ENCODE measurements at places on chromosomes 6 and 20. TPM values are rescaled to one million over a fixed set of nuclear protein-coding genes. Genes with fewer than 3 reads are reported as not detected.

DNA sequence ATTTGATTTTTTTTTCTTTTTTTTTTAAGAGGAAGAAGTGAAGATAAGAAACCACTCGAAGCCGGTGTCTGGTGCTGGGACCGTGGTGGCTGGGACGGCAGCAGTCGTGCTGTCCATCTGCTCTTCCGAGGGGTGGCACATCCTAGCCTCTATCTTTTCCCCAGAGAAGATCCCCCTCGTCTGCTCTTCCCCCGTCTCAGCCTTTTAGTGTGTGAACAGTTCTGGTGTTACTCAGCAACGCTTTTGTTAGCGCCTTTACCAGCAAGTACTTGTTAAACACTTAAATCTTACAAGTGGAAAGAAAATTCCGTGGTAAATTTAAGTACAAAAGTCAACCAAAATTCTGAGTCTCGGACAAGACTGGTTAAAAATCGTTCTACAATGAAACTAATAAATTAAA, 90.1 kb downstream of the RSPH3 start:
- no peak for ATAC-seq

DNA sequence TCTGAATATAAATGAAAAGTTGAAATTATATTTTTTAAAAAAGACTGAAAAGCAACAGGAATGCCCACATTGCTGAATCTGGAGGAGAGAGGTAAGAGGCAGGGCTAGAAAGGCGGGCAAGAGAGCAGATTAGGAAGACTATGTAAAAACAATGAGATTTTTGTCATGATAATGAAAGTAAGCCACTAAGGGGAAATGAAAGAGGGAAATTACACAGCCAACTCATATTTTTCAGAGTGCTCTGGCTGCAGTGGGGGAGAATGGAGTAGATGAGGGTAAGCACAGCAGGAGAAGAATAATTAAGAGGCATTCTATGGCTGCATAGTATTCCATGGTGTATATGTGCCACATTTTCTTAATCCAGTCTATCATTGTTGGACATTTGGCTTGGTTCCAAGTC, 281.9 kb downstream of the PKHD1 start:
- no peak for ATAC-seq

- peak; percentile 60 for ATAC-seq
Measured at GRCh38 chr6:45830441-45831139, 185.1 kb downstream of the CLIC5 start.

PRKN gene
- total RNA-seq, result 2.4 TPM

IFNGR1 gene
- 53.5 TPM for total RNA-seq

Data from esophagus mucosa (tissue), 1 donor.